ENCODE measurements at places on chromosomes 1 and 21. TPM values are rescaled to one million over a fixed set of nuclear protein-coding genes. Genes with fewer than 3 reads are reported as not detected.

SPRR3 gene
- total RNA-seq, result not detected

FAM110D gene
- not detected for total RNA-seq

VANGL2 gene
- total RNA-seq, result not detected

NFIA gene
- total RNA-seq, result 0.80 TPM

AQP10 gene
- not detected for total RNA-seq

CTSS gene
- total RNA-seq, result 85.3 TPM

PLD5 gene
- not detected for total RNA-seq

CAPN8 gene
- not detected for total RNA-seq

CYYR1 gene
- total RNA-seq, result not detected

NR0B2 gene
- not detected for total RNA-seq

GBP5 gene
- 362 TPM for total RNA-seq

SMPDL3B gene
- total RNA-seq, result 0.40 TPM

EXTL1 gene
- not detected for total RNA-seq

CA14 gene
- not detected for total RNA-seq

SYT14 gene
- total RNA-seq, result not detected

MPL gene
- not detected for total RNA-seq

DMRTA2 gene
- 0.12 TPM for total RNA-seq
